ENCODE measurements at places on chromosomes 1 and 21.

DNA sequence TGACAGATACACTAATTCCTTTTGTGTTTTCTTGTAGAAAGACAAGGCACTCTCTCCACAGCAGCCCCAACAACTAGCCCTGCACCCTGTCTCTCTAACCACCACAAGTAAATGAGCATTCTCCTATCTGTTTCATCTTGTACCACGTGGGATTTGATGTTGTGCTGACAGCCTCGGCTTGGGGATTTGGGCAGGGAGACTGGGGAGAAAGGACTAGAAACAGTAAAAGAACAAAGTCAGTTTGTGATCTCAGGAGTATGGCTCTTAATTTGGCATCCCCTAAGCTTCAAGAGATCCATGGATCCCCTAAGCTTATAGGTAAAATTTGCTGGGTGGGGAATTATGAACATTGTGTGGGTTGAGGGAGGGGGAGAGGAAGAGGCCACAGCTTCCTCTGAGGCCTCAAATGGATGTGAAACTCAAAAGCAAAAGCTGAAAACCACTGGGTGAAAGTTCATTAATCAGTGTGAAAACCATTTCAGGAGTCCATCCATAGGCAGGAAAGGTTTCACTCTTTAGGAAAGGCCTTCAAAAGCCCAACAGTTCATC lies 3.1 kb downstream of the C1orf162 start:
- DNase-seq = no peak

- DNase-seq = no peak
Observed at GRCh38 chr21:28781602-28782276, 210.9 kb downstream of the LTN1 start.

DNA sequence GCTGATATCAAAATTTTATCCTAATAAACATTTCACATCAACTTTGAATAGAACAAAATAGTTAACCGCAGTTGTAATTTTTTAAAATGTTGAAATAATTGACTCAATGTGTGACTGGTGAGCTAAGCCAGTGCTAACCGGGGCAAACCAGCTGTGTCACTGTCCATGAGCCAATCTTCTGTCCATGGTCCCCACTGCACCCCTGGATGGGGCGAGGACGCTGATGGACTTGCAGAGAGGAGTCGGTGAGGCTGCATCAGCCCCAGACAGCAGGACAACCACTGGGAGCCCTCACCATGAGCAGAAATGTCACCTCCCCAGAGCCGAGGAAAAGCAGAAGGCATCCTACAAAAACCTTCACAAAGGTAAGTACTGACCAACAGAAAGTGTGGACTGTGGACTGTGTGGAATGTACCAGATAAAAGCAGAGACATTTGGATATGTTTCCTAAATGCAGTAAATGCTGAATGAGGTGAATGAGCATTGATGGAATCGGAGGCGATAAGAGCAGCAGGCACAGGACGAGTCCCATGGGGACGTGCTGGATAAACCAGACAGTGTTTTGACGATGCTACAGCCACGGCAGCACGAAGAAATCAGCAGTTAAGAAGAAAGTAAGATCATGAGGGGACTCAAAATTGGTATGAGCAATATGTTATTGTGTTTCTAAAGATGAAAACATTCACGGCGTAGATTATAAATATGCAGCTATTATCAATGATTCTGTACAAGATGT lies 115.0 kb upstream of the BACE2 start:
- no peak for DNase-seq

- DNase-seq = no peak
Observed at GRCh38 chr1:20242890-20243479, 47.7 kb upstream of the VWA5B1 start.

GRCh38 chr1:38213646-38214434 lies 167.2 kb upstream of the POU3F1 start:
- peak; percentile 93 for DNase-seq

GRCh38 chr21:42465008-42465802 lies 30.8 kb downstream of the RSPH1 start:
- peak; percentile 83 for DNase-seq

DNA sequence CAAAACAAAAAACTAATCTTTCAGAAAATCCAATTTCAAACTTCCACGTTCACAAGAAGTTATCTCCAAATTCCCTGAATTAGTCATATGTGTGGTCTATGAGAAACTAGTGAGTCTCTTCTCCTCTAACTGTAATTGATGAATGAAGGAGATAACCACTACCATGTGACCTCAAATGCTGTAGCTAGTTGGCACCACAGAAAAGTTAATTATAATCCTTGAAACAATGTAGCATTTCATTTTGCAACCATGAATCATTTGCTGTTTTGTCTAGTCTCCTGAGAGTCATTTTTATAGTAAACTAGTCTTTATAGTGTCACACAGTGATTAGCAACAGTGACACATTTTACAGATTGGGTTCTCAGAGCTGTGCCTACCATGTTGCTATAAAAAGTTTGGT lies 287.5 kb downstream of the LRRIQ3 start:
- DNase-seq = no peak

DNA sequence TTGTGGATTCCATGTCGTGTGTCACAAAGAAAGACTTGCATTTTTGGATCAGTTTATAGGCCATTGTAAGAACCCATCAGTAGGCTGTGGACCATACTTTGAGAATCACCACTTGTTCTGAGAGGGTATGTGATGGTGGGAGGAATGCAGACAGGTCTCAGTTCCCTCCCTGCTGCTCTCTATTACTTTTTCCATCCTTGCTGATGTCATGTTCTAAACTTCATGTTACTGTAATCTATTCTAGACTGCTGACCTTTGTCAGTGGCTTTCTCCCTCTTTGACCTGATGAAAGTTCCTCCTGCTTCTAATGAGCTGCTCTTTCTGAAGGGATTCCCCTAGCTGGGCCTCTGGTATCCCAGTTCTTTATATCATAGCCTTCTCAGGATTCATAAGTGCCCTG lies 46.1 kb downstream of the ST3GAL3 start:
- no peak for DNase-seq

DNA sequence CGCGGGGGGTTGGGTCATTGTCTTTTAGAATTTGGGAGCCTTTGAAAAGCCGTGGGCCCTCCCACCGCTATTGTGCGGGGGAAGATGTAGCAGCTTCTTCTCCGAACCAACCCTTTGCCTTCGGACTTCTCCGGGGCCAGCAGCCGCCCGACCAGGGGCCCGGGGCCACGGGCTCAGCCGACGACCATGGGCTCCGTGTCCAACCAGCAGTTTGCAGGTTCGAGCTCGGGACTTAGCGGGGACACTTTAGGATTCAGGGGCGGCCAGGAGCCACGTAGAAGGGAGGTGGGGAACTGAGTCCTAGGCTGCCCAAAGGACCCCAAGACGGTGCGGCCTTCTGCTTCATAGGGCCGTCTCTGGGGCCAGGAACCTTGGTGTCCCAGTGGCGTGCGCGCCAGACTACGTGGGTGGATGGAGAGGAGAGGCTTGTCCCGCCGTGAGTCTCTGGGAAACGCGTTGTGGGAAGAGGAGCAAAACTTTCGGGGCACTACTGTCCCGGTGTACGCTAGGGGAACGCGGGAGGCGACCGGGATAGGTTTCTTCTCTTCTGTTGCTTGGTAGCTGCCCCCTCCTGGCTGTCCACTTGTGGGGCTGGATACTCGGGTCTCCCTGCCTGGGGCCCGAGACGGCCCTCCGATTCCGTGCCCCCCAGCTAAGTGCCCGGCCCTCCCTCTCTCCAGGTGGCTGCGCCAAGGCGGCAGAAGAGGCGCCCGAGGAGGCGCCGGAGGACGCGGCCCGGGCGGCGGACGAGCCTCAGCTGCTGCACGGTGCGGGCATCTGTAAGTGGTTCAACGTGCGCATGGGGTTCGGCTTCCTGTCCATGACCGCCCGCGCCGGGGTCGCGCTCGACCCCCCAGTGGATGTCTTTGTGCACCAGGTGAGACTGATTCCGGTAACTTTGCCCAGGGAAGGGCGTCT lies at the start of gene LIN28A:
LIN28A (plus strand) TSS at position 112 of the 918 bp plus-strand sequence; CDS start at position 187, 75 bp downstream.
- no peak for DNase-seq

DNA sequence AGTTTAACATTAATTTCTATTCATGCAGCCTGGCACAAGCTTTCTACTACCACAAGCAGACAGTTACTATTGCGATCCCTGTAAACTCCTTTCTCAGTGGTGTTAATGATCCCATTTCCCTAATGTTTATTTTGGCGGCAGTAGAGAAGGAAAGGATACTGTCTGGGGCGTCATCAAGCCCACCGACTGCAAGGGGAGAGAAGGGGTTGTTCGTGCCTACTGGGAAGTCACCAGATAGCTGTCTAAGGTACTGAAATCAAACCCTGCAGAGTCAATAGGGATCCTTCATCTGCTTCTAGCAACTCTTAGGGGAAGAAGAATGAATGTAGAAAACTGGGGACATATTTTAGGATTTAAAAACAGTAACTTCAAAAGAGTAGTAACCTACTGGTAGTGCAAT lies 95.2 kb upstream of the ADAR start:
- no peak for DNase-seq

DNA sequence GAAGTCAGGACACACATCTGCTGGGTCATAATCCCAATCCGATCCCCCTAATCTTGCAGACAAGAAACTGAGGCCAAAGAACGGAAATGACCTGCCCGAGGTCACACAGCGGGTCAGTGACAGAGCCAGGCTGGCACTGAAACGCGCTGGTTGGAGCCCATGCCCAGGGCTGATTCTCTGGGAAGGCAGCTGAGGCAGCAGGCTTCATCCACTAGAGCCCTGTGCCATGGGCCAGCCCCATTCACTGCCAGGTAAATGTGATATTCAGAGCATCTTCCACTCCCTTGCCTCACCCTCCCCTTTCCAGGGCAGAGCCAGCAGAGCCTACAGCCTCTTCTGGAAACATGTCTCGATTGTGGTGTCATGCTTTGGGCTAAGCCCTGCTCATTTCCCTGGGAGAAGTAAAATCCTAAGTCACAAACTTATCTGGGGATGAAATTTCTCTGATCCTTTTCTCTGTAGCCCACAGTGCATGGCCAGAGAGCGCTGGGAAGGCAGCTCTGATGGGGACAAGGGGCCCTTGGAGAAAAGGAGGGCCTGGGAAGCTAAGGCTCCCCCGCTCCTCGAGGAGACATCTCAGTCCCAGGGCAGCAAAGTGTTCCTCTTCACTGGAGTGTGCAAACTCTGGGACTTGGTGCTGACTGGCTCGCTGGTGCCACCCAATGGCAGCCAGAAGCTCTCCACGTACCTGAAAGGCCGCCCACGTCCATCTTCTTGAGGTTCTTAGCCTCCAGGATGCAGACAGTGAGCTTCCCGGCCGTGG lies 110.4 kb downstream of the SYT2 start:
- peak; percentile 45 for DNase-seq

DNA sequence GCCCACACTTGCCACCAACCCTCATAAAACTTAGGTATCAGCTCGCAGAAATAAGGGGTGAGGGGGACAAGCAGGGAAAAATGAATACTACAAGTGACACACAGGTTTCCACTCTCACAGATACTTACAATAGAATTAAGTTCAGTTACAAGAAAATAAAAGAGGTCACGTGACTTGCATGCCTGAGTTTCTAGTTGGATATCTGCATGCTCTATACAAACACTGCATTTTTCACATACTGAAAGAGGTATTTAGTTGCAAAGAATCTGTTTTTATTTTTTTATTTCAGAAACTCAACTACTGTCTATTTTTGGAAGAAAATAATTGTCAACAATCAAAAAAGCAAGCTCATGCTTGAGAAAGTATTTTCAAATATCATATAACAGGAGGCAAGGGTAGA lies 43.5 kb downstream of the DPYD start:
- DNase-seq = no peak

- no peak for DNase-seq
Observed at GRCh38 chr21:46009951-46010705, 28.6 kb downstream of the COL6A1 start.

DNA sequence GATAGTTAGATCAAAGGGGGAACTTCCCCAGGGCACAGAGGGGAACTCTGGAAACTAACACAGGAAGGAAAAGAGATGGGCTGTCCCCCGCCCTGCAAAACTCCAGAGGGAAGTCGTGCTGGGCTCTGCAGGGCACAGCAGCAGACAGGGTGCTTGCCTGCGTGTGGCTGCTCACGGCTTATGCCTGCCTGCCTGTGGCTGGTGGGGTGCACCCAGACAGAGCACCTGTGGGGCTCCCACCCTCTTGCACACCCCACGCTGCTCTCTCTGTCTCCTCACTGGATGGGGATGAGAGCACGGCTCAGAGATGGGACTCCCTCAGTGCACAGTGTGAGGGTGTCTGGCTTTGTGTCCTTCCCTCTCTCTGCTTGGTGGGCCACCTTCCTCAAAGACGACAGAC lies 13.5 kb upstream of the ETV3L start:
- DNase-seq = no peak

DNA sequence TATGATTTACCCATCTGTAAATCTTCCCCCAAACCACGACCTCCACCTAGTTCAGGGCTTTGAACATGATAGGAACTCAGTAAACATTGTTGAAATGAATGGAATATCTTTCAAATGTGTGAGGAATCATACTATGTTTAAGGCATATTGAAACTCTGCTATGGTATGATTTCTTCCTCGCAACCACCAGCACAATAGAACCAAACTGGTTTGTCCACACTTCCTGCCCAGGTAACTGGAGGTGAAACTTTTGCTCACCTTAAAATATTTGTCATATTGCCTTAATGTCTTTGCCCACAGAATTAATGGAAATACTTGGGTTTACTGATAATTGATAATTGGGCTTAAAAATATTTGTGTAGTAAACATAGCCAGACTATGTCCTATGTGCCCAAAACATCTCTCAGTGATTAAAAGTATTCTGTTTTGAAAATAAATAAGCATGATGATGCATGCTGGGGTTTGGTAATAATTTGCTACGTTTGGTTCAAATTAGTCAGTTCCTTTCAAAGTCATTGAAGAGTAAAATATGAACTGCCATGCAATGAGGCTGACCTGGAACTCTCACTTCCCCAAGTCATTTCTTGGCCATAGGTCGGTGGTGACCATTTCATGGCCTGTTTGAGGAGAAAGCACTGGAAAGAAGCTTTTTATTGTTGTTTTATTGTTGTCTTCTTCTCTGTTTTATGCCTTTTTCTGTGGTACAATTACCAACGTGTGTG lies 73.3 kb downstream of the TNFSF18 start:
- DNase-seq = no peak

GRCh38 chr1:24409535-24409934 lies 4.0 kb downstream of the STPG1 start:
- no peak for DNase-seq

GRCh38 chr1:153752072-153752471 lies 23.1 kb upstream of the SLC27A3 start:
- DNase-seq = no peak
